ENCODE measurements at places on chromosomes 1 and 21.

GRCh38 chr21:27033471-27033870 lies 66.6 kb upstream of the ADAMTS5 start:
- DNase-seq, result no peak

DNA sequence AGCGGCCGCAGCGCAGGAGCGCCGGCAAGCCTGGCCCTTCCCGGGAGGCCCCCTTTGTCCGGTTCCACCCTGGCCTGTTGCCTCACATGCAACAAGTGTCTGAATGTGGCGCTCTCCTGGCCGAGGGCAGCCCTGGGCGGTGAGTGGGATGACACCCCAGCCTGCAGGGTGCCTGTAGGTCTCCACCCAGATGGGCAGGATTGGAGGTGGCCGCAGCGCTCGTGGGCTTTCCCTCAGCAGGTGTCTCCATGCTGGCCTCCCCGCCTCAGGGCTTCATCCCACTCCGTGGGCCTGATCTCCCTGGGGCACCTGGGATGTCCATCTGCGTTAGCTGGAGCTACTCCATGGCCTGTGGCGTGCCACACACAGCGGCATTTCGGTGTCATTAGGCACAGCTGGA lies 1.5 kb downstream of the MIB2 start:
- DNase-seq, result no peak

DNA sequence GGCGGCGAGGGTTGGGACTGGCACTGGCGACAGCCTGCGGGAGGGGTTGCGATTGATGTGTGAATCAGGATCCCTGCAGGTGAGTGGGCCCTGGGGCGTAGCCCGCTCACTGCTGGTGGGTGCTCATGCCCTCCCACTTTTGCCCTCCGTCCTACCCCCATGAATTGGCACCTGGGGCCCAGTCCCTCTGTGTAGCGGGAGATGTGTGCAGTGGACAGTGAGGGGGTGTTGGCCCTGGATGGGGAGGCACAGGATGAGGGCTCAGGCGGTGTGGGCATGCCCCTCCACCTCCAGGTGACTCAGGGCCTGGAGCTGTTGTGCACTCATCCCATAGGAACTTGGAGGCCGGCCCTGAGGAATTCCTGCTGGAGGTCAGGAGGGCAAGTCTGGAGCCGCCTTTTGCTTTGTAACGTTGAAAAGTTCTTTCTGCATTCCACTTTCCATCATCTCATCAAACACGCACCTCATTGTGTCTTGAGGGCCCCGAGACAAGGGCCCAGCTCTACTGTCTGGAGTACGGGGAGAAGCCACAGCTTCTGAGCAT lies 3.0 kb downstream of the PEAR1 start:
- DNase-seq, result no peak

GRCh38 chr1:239387304-239388158 lies 1.2 kb downstream of the CHRM3 start:
- no peak for DNase-seq

DNA sequence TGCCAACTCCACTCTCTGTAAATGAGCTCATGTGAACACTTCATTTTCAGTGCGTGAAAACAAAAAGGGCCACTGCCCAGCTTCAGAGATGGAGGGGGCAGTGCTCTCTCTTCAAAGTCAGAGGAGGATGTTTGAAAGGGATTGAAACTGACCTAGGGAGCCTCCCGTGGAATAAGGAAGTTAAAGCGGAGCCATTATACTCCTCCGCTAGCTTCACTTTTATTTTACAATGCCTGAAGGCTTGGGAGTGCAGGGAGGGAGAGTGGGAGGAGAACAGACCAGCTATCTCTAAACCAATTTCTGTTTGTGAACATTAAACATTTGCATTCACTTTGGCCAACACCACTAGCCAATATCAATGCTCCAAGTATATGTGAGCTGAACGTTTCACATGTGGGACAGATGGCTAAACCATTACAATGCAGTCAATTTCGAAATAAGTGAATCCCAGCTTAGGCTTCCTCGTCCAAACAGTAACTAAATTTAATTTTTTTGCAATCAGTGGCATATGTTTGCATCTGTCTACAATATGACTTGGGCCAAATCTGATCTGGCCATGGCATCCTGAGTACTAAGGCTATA lies 126.9 kb downstream of the ESRRG start:
- DNase-seq, result no peak

DNA sequence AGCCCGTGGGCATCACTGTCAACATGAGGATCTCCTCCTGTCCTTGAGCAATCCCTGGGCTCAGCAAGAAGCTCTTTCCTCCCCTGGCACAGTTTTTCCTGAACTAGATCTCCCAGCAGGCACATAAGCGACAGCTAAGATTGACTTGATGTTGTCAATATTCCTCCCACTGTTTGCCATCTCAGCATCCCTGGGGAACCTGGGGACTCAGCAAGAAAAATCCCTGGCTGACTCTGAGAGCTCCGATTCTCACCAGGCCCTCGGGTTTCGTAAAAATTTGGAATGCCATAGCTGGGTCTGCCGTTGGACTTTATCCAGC lies 687.2 kb downstream of the MATN1 start:
- DNase-seq, result no peak

Data from GM12878 (cell line).